SIG-M5 (cell line): ENCODE measurements at places on chromosomes 16 and 17.

- no peak for DNase-seq
Measured at GRCh38 chr17:73952480-73953205, 250.8 kb upstream of the RPL38 start.

GRCh38 chr17:10120749-10121148, 77.7 kb downstream of the GAS7 start:
- no peak for DNase-seq

DNA sequence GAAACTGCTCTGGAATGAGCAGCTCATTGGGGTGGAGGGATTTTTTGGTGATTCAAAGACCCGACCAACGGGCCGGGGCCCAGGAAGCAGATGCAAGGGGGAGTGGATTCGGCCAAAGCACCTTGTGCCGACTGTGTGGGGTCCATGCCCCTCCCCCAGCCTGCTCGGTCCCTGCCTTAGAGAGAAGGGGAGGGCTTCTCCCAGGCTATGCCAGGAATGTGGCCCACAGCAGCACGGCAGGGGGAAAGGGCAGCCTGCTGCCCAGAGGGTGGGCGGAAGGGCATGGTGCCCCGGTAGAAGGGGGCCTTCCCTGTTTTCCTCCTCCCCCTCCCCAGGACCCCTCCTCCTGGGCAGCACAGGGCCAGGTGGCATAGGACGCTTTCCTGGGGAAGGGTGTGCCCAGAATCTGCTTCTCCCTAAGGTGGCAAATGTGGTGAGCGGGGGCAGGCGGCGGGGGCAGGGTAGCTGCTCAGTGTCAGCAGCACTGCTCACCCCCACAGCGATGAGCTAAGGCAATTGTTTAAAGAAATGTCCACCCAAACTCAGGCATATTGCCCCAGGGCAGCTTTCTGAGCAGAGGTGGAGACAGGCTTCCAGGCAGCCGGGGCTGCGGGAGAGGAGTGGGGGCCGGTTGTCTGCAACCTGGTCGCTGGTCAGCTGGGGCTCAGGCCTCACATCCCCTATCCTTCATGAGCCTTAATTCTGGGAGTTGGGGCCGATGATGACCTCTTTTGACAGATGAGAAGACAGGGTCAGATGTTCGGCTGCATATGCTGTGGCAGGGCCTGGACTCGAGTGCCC, 33.9 kb upstream of the MLKL start:
- no peak for DNase-seq

DNA sequence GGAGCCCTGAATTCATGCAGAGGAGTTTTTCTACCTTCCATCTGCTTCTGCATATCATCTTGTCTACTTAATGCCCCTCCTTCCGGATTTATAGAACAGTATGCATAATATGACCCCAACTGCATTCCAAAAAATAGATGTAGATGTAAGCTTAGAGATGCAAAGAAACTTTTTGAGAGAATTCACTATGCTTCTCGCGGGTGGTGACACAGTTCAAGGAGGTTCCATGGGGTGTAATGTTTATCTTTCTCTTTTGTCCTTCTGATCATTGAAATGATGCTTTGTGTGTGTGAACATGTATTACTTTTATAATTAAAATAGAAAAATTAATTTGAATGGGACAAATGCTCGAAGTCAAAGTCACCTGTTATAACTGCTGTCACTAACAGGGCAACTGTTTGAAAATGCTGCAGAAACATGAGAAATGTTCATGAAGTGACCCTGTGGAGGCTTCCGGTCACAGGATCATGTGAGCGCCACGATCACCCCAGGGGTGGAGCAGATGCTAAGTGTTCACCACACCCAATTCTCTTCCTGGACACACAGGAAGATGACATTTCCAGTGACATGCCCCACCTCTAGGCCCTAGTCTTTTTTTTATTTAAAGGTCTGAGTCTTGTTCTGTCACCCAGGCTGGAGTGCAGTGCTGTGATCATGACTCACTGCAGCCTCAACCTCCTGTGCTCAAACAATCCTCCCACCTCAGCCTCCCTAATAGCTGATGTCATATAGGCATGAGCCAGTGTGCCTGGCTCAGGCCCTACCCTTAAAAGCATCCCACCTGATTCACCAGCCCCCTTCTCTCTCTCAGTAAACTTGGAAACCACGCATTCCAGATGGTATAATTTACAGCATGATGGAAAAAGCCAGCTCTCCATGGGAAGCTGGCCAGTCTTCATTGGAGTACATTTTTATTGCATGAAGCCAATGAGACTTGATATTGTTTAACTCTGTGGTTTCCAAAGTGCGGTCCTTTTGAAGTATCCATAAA, 21.0 kb upstream of the AGRP start:
- DNase-seq, result no peak

- DNase-seq, result no peak
Measured at GRCh38 chr17:75820094-75821080, 23.8 kb downstream of the UNC13D start.

DNA sequence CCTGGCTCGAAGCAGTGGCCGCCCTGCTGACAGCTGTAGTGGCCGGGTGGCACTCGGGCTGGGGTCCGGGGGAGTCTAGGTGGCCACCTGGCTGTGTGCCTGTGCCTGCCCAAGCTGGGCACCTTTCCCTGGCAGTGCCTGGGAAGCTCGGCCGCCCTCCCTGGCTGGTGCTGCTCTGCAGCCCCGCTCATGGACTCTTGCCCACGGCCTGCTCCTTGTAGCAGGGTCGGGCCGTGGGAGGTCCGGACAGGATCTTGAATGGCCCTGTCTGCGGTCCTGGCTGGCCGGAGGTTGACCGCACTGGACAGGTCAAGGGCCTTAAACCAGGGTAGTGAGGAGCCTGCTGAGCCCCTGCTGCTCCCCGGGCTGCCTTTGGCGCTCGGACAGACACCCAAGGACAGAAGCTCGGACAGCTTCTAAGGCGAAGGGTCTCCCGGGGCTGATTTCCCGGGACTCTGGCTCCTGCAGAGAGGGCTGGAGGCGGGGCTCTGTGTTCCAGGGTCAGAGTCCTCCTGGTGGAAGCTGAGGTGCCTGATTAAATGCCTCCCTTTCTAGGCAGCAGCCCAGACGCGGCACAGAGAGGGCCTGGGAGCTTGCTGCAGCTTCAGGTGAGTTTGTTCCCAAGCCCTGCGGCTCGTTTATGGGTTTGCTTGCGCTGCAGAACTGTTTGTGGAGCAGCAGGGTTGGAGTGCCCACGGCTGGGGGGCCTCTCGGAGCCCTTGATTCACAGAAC, 6.0 kb downstream of the CAPN15 start:
- no peak for DNase-seq

DNA sequence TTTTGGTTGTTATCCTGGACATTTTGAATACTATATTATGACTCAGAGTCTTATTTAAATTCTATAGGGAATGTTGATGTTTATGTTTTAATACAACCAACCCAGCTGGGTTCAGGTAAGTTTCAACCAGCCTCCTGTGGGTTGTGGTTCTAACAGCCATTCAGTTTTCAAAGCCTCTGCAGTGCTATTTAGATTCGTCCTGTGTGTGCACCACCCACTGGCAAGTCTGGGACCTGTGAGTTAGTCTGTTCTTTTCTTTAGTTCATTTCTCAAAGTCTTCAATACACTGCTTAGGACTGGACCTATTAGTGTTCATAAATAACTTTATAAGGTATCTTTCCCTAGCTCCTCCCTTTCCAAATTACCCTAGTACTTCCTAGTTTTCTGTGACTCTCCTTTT, 170.6 kb downstream of the TMEM132E start:
- no peak for DNase-seq

DNA sequence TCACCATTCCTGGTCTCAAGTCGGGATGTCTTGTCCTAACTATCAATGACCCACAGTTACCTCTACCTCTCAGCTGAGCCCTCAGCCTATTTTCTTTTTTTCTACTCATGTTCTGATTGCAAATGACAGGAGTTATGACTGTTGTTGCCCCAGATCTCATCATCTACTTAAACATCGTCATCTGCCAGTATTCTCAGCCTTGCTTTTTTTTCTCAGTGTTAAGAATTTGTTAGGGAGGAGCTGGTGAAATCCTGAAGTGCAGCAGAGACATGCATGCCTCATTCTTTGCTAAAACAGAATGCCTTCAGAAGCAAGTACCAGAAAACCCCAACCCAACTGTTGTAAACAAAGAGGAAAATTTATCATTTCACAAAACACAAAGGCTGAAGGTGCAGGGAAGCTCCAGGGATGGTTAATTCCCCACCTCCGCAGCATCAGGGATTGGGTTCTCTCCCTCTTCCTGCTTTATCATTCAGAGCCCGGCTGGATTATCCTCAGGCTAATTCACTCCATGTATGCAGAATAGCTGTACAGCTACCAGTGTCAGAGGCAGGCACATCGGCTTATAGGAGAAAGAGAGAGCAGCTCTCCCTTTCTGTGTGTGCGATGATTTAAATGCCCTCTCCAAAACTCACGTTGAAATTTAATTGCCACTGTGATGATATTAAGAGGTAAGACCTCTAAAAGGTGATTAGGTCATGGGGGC, 540.8 kb upstream of the HSBP1 start:
- DNase-seq, result no peak

- no peak for DNase-seq
Measured at GRCh38 chr16:60755907-60756306, 1280.3 kb downstream of the CDH8 start.

- DNase-seq, result no peak
Measured at GRCh38 chr16:84298376-84298899, 3.8 kb downstream of the WFDC1 start.

GRCh38 chr16:71367241-71367976, 8.9 kb downstream of the CALB2 start:
- no peak for DNase-seq

- no peak for DNase-seq
Measured at GRCh38 chr16:17850581-17851250, 380.0 kb upstream of the XYLT1 start.

DNA sequence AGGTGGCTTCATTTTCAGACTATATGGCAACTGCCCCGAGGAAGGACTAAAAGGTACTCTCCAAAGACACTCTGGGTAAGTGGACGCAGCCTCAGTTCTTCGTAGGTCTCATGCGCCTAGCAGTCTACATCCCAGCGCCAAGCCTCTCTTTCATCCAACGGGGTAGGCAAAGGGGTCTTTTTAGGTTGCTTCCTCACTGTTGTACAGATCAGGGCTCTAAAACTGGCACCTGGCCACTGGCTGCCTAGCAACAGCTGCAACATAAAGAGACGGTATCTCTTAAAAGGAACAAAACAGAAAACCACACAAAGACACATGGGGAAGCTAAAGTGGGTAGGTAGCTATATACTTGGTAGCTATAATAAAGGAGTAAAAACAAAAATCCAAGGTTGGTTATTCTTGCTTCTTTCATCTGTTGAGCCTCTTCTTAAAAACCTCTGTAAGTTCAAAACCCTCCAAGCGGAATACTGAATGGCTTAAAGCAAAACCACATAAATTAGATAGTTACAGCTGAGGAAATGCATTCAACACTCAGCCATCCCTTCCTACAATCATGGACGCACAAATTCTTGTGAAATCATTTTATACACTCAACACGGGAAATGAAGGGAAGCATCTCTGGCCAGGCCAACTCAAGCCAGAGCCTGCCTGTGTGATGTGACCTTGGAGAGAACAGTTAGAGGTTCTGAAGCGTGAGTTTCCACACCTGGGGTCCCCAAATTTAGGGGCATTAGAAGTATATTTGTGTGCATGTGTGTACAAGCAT, 22.7 kb downstream of the CYTH1 start:
- DNase-seq, result peak; percentile 58

GRCh38 chr16:61681124-61681523, 355.1 kb downstream of the CDH8 start:
- no peak for DNase-seq

DNA sequence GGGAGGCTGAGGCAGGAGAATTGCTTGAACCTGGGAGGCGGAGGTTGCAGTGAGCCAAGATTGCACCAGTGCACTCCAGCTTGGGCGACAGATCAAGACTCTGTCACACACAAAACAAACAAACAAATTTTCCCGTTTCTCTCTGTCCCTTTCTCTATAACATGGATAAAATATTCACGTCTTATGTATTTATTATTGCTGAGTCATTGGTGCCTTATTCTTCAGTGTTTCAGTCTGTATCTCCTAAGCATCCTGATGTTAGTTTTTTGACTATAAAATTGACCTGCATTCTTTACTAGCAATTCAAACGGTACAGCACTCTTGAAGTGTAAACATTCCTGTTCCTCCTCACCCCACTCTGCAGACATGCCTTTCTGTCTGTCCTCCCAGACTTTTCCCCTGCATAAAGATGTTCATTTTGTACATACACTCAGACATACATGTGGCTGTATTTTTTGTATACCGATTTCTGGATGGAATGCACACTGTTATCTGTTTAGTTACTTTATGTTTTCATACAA, 16.4 kb downstream of the DHODH start:
- DNase-seq, result no peak

DNA sequence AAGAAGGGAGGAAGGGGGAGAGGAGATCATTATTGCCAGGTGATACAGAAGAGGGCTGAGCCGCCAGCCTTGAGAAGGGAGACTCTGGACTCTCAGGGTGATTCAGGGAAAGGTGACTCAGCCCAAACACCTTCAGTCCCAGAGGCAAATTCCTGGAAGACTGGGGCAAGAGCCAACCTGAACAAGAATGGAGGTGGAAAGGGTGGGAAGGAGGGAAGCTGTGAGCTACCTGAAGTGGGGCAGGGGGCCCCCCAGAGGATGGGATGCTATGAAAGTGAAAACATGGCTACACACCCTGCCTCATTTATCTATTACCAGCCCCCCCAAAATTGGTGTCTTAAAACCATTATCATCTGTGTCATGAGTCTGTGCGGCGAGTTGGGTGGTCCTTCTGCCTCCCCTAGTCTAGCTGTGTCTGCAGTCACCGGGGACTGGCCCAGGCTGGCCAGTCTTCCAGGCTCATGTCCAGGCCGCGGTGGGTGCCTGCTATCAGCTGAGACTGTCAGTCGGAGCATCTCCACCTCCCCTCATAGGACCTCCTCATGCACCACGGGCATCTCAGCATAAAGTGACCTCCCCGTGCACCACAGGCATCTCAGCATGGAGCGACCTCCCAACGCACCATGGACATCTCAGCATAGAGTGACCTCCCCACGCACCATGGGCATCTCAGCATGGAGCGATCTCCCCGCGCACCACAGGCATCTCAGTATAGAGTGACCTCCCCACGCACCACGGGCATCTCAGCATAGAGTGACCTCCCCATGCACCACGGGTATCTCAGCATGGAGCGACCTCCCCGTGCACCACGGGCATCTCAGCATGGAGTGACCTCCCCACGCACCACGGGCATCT, 3.2 kb upstream of the SLC47A2 start:
- DNase-seq, result no peak

DNA sequence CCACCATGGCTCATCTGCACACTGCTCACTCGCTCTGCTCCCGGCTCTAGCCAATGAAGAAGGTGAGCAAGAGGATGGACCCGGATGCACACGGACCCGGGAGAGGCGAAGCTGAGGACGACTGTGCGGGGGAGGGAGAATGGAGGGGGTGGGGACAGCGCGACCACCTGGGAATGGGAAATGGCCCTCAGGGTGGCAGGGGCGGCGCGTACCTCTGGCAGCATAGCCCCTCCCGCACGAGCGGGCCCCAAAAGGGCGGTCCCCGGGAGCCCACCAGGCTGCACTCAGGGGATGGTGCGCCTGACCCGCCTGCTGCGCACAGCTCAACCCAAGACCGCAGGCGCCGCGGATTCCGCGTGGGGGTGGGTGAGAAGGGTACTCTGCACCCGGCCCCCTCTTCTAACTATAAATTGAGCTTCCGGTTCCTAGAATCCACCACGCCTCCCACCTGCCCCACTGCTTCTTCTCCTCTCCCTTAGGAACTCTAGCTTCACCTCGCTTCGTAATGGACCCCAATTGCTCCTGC, 6.1 kb downstream of the MT1H start:
- DNase-seq, result no peak
